ENCODE measurements at places on chromosomes 7 and 10.

DNA sequence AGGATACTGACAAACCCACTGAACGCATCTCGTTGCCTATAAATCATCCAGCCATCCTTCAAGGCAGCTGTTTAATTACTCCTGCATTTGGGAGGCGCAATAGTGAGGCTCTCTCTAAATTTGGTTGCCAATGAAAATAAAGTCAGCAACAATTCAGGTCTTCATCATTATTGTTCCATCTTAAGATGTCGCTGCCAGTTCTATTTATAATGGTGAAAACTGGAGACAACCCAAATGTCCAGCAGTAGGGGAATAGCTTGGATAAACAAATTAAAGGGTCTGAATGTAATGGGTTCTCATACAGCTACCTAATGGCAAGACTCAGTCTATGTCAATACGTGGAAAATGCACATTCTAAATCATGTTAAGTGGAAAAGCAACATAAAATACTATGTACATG, 120.1 kb upstream of the PLXNA4 start:
- DNase-seq: no peak

DNA sequence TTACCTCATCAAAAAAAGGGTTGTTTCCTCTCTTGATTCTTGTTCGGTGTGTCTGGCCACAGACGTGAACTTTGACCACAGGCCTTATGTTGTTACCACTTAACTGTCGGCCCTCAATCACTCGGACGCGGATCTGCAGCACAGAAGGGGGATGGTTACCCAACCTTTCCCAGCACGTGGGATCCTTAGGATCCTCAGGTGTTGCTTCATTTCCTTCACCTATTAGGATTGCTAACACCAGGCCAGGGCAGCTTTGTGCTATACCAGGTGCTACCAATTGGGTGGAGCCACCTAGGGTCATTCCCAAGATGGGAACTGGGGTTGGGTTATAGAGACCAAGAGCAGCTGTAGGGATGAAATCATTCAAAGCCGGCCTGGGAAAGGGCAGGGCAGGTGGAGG, 73.4 kb downstream of the MYOF start:
- DNase-seq: no peak

- no peak for DNase-seq
These were observed 875.0 kb downstream of the CNTNAP2 start for GRCh38 chr7:146991596-146991995.

GRCh38 chr10:123595661-123596060, 70.5 kb upstream of the GPR26 start:
- DNase-seq: no peak

DNA sequence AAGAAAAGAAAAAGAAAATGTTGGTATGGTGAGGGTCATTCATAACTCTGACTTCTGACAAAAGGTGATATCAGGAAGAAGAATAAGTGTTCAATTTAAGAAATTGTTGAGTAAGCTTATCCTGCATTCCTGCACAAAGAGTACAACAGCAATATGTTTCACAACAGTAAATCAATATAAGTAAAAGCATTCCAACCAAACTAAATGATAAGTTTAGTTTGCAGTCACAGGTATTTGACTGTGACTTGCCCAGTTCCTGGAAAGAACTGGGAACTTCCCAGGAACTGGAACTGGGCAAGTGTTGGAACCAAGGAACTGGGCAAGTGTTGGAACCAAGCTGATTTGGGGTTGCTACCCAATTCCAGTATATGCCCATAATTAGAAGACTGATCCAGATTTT, 35.0 kb downstream of the NEURL1 start:
- DNase-seq: no peak

DNA sequence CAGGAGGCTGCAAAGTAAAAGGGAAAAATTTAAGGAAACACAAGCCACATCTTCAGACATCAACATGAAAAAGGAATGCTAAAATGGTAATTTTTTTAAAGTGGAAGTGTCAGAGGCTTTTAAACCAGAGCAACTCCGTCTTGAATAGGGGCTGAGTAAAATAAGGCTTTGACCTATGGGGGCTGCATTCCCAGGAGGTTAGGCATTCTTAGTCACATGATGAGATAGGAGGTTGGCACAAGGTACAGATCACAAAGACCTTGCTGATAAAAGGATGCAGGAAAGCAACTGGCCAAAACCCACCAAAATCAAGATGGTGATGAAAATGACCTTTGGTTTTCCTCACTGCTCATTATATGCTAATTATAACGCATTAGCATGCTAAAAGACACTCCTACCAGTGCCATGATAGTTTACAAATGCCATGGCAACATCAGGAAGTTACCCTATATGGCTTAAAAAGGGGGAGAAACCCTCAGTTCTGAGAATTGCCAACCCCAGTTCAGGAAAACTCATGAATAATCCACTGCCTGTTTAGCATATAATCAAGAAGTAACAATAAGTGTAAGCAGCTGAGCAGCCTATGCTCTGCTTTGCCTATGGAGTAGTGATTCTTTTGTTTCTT, 128.3 kb downstream of the SKAP2 start:
- no peak for DNase-seq

GRCh38 chr10:118918587-118918986, 110.9 kb upstream of the NANOS1 start:
- no peak for DNase-seq

GRCh38 chr7:79749856-79750255, 296.4 kb upstream of the MAGI2 start:
- DNase-seq: no peak

GRCh38 chr7:153447011-153447410, 605.2 kb upstream of the DPP6 start:
- no peak for DNase-seq
